ENCODE measurements at places on chromosomes 12 and 14. TPM values are rescaled to one million over a fixed set of nuclear protein-coding genes. Genes with fewer than 3 reads are reported as not detected.
A peak's percentile ranks its signal among the peaks of the same experiment; 100 is the strongest.

Gene ACSS3
- 22.7 TPM for total RNA-seq

Gene CD4
- 3.2 TPM for total RNA-seq

Gene MIP
- not detected for total RNA-seq

Gene AVPR1A
- 0.20 TPM for total RNA-seq

Gene SLC22A17
- 39.4 TPM for total RNA-seq

GRCh38 chr14:65599375-65599774 lies 186.8 kb downstream of the FUT8 start:
- DNase-seq: no peak

DNA sequence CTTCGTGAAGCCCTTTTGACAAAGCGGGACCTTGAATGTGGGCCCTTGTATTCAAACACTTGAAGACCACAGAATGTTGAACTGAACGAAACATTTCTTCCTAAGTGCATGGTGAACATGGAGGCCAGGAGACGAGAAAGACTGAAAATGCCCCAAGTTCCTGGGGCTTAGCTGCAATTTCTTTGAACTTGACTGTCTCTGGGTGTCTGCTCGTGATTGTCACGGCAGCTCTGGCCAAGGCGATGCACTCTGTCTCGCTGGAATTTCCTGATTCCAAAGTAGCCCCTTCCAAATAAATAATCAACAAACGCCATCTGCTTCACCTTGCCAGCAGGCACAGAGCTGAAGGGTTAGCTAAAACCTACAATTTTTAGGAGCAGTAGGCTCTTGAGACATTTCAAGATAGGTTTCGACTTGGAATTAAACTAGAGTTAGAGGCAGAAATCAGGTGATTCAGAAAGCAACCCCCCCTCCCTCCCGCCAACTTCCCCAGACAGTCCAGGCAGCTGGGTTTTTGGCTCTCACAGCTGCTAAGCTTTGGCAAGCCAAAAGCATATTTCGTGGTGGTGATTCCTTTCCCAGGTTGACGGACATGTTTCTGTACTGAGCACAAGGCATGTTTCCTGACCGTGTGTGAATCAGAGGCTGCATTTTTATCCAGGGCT lies 13.5 kb upstream of the IRF2BPL start:
- no peak for DNase-seq

DNA sequence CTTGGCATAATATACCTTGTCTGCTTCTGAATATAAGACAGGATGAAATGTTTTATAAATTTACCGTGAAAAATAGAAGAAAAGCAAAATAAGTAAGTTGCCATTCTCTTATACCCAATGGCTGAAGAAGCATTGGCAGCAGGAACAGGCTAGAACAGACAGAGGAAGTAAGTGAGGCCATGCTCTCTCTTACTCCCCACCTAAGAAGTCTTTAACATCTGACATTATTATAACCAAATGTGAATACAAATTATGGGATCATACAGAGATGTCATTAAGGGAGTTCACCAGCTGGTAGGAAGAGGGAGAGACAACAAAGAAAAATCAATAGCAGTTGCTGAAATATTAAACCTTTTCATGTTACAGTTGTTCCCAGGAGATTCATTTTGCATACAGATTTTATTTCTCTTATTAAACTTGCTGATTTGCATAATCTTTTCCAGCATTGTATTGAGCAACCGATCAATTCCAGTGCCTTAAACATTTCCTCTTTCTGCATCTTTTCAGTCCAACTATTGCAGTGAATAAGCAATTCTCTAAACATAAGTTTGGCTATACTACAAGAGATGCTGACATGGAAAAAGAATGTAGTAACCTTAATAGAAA lies 270.6 kb downstream of the SLC6A15 start:
- no peak for DNase-seq

DNA sequence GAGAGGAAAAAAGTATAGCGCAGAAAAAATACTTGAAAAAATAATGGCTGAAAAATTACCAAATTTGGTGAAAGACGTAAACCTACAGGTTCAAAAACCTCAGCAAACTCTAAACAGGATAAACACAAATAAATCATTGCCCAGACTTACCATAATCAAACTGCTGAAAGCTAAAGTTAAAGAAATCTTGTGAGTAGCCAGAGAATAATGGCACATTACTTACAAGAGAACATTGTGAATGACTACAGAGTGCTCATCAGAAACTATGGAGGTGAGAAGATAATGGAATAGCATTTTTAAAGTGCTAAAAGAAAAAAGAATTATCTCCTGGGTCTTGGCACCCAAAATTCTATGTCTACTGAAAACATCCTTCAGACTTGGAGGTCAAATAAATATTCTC lies 36.0 kb downstream of the ATF1 start:
- DNase-seq: no peak

DNA sequence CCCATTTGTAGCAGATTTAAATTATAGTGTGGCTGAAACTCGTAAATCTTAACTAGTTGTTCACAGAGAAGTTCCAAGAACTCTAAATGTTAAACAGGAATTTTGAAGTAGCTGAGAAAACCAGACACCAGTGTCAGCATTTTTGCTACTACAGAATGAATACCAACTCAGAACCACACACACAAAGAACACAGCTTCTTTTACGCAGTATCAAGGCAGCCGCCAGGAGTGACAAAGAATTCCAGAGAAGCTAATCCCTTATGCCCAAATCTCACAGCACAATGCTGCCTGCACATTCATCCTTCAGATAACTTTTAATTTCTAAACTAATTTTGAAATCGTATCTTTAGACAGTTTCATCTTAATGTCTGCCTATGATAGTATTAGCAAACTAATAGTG lies 37.4 kb downstream of the SLC6A15 start:
- DNase-seq: no peak

- peak; percentile 96 for DNase-seq
Observed at GRCh38 chr12:575948-576614, 87.2 kb downstream of the NINJ2 start.

- DNase-seq: no peak
Observed at GRCh38 chr12:16949371-16949770, 343.4 kb upstream of the LMO3 start.

DNA sequence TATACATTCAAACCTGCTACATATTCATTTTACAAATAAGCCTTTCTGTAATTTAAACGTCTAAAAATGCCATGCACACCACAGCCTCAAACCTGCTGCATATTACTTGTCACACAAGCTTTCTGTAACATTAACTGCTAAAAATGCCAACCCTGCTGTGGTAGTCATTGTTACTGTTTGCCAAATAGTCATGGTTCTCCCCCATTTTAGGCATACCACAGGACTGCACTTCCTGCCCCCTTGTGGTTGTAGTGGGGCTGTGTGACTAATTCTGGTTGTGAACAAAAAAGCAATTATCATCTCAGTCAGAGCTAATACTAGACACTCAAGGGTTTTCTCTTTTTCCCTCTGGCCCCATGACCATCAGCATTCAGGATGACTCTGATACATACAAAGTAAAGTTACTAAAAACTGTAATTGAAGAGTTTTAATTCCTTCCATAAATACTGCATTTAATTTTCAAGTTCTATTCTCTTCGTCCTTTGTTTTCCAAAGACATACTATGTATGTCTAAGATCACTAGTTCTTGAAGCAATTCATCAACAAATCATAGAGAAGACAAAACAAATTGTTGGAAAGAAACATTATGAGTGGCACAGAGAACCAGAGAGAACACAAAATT lies 5.7 kb upstream of the SLC35F4 start:
- DNase-seq: peak; percentile 54

DNA sequence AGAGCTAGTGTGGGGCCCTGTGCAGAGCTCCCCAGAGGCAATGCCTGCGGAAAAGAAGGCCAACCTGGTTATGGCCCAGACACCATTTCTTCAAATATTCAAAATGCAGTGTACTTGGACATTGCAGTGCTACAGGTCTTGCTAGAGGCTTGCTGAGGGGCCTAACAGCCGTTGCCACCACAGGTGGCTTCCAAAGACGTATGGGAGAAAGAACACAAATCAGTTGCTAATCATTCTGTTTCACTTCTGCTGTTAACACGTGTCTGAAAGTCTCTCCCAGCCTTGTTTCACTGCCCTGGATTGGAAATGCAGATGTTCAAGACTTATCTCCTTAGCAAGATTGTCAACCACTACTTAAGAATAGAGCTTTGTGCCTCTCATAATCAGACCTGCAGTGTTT lies 925.9 kb downstream of the GALC start:
- DNase-seq: no peak

DNA sequence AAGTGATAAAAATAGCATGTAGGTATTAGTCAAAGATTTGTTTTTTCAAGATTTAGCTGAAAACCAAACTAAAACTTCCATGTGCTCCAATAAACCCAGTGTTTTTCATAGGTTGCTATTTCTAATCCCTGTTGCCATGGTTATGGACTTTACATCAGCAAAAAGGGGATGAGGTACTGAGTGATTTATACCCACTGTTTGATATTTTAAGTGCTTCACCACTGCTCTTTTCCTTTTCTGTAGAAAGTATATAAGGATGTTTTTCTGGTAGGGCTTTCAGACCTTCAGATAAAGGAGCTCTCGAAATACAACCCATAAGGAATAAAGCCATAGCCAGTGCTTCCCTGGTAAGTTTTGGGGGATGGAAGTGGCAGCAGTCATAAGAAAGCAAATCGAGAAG lies at the start of gene OTOGL:
Gene OTOGL (plus strand): TSS at position 279 of the 400 bp plus-strand sequence. CDS start 109,895 bp downstream, outside the sequence.
- no peak for DNase-seq

DNA sequence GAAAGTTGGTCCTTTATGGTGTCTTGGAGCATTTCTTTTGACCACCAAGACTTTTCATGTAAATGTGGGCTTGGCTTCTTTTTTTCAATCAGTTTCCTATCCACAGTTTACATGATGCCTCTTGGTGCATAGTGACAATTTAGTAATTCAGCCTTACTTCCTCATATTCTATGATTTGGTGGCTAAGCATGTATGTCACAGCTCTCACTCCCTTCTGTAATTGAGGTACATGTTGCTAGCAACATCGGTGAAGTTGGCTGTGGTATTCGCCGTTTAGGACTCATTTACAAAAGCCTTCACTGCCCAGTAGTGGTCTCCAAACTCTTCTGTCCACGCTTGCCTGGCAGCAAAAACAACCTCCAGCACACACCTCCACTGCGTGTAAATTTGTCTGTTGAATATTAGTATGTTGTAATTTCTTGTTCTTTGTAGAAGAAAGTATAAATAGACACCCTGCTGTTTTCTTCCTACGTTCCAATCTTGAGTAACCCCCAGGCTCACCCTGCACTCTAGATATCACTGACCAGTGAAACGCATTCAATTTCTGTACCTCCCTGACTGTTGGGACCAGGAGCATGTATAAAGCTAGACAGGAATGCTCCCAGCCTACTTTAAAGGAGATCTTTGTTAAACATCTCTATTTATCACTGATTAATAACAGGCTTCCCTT lies 90.4 kb downstream of the PPP2R5C start:
- no peak for DNase-seq

DNA sequence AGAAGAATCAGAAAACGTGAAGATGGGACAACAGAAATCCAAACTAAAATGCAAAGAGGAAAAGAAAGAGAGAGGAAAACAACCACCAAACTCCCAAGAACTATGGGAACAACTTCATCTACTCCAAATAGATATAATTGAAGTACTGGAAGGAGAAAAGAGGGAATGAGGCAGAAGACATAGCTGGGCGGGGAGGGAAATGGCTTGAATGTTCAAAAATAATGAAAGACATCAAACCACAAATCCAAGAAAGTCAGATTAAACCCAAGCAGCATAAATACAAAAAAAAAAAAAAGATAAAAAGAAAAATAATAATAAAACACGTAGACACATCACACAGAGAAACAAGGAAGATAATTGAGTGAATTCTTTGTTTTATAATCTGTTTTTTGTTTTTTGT lies 12.3 kb upstream of the HSP90B1 start:
- no peak for DNase-seq

- DNase-seq: no peak
Observed at GRCh38 chr12:65895759-65896656, 71.7 kb downstream of the HMGA2 start.

- no peak for DNase-seq
Observed at GRCh38 chr12:95918194-95918993, 24.0 kb downstream of the CCDC38 start.
